ENCODE measurements at places on chromosomes 4 and X.
A peak's percentile ranks its signal among the peaks of the same experiment; 100 is the strongest.

DNA sequence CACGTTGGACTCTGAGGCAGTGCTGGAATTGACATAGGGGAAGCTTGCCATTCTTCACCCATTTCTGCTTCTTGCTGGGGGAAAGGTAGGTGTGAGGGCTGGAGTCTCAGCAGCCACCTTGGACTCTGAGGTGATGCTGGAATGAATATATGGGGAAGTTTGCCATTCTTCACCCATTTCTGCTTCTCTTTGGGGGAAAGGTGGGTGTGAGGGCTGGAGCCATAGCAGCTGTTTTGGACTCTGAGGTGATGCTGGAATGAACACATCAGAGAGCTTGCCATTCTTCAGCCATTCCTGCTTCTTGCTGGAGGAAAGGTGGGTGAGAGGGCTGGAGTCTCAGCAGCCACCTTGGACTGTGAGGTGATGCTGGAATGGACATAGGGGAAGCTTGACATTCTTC is 115.1 kb downstream of the CRLF2 start:
- DNase-seq: no peak

- DNase-seq: no peak
These were observed 153.0 kb upstream of the TENM3 start for GRCh38 chr4:182090186-182090585.

- no peak for DNase-seq
These were observed 95.3 kb upstream of the PTPN13 start for GRCh38 chr4:86498863-86499166.

DNA sequence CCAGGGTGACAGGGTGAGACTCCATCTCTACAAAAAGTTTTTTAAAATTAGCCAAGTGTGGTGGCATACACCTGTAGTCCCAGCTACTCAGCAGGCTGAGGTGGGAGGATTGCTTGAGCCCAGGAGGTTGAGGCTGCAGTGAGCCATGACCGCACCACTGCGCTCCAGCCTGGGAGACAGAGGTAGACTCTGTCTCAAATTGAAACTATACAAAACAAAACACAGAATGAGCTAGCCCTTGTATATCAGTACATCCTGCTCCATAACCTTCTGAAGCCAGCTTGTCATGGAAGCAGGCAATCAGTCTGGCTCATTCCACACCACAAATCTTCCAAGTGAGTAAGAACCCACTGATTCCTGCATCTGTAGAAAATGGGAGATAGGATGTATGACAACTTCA is 49.0 kb downstream of the CD99L2 start:
- peak; percentile 3 for DNase-seq

GRCh38 chr4:168735735-168736134 is 238.9 kb downstream of the PALLD start:
- no peak for DNase-seq

DNA sequence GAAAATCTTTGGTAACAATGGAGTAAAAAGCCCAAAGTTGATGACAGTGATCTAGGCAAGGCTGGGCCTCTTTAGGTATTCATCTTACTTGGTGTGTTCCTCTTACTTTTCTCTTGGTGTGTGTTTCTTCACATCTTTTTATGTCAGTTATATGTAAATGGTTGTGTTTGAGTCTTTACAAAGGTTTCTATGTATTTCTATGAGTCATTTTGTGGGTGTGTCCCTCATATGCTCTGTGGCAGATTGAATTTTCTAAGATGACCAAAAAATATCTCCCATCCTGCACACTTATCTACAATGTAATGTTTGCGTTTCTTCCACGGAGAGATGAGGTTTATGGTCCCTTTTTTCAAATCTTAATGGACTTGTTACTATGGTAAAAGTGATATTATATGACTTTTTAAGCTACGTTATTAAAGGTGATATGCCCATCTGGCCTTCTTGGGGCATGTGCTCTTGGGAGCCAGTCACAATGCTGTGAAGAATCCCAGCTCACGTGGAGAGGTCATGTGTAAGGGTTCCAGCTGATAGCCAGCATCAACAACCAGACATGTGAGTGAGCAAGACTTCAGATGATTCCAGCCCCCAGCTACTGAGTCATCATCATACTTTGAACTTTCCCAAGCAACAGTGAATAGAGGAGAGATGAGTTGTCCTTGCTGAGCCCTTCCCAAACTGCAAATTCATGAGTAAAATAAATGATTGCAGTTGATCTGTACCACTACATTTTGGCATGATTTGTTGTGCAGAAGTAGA is 126.9 kb downstream of the CBLL2 start:
- DNase-seq: no peak

- no peak for DNase-seq
These were observed 640.3 kb downstream of the TRIML1 start for GRCh38 chr4:188779581-188779980.
